ENCODE measurements at places on chromosomes 6 and 20.

GRCh38 chr20:16178546-16179135, 394.6 kb downstream of the KIF16B start:
- DNase-seq = no peak

DNA sequence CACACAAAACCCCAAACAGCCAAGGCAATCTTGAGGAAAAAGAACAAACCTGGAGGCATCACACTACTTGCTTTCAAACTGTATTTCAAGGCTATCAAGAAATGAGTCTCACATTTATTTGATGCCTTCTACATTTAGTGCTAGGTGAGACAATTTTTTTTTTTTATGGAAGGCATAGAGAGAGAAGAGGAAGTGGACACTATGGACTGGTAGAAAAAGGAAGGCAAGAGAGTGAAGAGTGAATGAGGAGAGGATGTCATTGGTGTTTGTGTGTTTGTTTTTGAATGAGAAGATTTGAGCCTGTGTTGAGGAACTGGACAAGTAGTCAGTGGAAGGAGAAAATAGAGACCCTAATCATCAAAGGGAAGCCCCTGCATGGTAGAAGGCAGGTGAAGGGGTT, 182.0 kb upstream of the JAG1 start:
- no peak for DNase-seq

DNA sequence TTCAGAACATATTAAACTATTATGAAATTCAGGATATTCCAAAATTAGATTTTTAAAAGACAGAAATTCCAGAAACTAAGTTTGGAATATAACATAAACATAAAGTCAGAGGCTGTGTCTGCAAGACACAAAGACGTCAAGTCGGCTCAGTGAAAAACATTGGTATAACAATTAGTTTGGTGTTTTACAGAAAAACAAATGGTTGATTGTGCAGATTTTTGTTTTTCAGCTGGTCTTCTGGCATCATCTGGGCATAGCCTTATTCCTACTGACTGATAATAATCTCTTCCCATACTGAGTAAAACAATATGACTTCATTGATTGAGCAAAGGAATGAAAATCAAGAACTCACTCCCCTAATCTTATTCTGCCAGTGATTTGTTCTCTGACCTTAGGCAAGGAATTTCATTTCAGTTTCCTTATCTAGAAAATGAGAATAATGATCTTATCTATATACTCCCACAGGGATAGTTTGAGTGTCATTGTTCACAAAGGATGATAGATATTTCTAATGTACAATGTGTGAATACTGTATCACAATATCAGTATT, 84.3 kb downstream of the FRK start:
- DNase-seq = no peak

DNA sequence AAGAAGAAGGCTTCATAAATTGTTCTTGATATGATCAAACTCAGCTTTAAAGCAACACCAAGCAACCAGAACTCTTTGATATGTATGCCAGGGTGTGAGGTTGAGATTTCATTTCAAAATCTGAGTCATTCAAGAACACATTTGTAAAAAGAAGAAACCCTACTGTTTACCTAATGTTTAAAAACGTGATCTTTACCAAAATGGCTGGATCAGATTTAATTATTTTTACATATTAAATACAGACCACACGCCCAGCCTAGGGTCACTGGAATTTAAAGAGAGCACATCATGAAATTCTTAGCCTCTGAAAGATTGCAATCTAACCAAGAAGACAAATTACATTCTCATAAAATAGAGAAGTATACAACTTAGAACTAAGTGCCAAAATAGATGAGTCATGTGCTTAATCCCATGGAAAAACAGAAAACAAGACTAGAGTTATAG, 206.8 kb upstream of the SMLR1 start:
- peak; percentile 46 for DNase-seq

- no peak for DNase-seq
These were observed 302.0 kb downstream of the NRN1 start for GRCh38 chr6:5704708-5705107.

GRCh38 chr6:144883915-144884314, 598.8 kb downstream of the UTRN start:
- no peak for DNase-seq

GRCh38 chr6:47437592-47437991, 40.0 kb upstream of the CD2AP start:
- no peak for DNase-seq

- no peak for DNase-seq
These were observed 39.4 kb downstream of the CARMIL1 start for GRCh38 chr6:25318589-25318988.

DNA sequence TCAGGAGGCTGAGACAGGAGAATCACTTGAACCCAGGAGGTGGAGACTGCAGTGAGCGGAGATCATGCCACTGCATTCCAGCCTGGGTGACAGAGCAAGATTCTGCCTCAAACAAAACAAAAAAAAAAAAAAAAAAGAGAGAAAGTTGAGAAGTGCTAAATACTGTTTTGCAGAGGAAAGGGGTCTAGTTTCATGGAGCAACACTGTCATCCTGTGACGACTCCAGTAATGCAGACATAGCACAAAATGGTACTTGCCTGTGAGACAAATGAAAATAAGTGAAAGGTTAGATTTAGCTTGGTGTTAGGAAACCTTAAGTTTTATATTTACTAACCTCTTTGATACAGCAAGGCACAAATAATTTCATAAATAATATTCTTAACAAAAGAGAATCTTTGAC, 29.7 kb downstream of the CEP162 start:
- no peak for DNase-seq

DNA sequence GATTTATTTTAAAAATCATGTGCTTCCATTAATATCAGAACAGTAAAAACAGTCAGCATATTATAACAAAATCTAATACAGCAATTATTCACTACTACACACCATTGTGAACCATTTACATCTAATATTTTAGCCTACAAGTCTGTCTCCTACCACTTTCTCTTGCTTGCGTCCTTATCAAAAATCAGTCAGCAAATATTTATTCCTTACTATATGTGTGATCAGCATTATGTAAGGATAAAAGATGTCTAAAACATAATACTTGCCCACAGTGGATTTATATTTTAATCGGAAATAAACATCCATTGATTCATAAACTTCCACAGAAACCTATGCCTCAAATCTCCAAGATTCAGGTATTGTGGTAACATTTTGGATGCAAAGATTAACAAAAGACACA, 99.8 kb downstream of the NRSN1 start:
- no peak for DNase-seq

DNA sequence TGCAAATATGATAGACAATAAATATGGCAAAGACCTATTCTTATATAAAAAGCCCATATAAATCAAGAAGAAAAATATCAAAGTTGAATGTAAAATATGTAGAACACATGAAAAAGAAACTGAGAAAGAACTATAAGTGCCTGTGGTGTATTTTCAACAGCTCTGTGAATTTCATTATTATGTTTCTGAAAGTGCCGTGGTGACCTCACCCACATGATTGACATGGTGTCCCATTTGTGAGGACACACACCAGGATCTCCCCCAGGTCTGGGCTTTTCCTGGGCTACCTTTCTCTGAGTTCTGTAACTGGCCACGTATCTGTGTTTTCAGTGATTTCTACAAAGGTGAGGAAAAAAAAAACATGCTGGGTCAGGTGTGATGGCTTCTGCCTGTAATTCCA, 86.7 kb downstream of the BMP6 start:
- DNase-seq = no peak

GRCh38 chr6:104173668-104174067, 686.1 kb downstream of the HACE1 start:
- DNase-seq = no peak

DNA sequence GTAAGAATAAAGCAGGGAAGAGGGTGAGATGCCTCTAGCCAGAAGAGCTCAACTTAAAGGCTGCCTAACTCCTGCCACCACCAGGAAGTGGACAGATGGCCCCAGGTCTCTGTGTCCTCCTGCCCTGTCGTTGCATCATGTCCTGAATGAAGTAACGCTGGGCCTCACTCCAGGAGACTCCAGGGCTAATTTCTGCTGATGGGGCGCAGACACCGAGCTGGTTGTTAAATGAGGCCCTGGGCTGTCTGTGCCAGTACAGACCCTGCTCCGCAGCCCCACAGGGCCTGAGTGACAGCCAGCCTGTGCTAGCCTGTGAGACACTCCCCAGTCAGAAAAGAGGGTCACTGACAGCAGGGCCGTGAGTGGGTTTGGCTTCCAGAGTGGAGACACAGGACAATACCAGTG, 6.5 kb downstream of the IP6K3 start:
- no peak for DNase-seq

DNA sequence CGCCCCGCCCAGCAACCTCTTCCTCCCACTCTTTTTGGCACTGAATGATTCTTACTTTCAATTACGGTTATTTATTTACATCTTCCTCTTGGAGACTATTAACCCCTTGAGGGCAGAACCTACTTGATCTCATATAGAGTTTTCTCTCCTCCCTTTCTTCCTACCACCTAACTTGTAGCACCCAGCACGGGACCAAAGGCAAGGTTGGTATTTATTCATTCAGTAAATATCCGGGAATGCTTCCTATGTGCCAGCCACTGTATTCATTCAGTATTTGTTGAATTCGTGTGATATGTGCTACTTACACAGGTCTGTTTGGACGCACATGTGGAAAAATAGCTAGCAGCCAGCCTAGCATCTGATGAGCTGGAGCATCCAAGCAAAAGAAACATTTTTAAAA, 1.3 kb upstream of the CNKSR3 start:
- no peak for DNase-seq

- DNase-seq = no peak
These were observed 163.6 kb upstream of the PREP start for GRCh38 chr6:105566503-105566902.

DNA sequence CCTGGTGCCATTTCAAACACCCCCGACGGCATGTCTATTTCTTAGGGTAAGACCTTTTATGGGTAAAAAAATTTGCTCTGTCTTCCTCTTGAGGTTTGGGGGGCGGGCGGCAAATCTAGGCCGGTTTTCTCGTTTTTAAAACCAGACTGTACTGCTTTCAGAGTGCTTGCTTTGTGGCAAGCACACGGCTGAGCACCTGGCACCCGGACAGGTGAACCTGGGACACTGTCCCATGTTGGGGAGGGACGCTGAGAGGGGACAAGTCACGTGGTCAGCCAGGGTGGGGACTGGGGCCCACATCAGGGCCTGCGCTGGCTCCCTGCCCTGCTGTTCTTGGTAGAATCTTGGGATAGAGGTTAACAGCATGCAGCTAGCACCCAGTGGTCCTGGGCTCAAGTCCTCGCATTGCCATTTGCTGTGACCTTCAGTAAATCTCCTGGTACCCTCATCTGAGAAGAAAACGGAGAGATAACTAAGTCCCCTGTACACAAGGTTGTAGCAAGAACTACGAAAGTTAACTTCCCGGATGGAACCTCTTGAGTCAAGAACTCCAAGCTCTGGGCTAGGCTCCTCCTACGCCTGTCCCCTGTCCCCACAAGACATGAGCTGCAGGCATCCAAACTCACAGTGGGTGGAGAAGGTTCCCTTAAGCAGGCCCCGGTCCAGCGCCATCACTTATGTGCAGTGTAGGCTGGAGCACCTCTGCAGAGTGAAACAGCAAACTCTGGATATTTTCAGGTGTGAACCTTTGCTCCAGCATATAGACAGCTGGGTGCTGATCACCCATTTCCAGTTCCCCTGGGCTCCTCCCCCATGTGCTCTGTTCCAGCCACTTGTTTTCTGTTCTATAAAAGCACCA, 41.7 kb downstream of the PMEPA1 start:
- no peak for DNase-seq

DNA sequence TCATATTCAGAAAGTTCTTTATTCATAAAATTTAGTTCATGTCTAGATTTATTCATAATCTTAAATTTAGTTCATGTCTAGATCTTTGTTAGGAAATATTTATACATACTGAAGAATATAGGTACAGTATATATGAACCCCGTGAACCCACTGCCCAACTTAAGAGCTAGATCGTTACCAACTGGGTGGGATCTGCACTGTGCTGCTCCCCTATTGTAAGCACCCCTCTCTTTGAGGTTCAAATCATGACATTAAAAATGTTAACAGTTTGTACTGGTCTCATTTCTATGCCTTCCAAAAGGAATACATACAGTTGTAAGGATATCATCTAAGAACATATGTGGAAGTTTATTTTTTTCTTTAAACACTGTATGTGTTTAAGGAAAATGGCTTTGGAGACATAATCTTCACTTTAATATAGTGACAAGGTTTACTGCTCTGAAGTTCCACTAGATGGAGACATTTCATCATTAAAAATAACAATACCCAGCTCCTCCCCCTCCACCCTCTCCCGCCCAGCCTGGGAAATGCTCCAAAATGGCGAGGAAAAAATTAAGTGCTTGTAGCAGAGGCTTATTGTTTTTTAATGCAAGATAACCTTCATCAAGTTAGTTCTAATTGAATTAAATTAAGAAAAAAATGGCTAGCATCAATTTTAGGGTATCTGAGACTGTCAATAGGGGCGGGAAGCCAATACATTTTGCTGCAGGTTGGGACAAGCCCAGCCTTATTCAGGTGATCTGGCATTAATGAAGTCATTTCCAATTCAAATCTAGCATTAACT, 104.1 kb upstream of the TRAF3IP2 start:
- DNase-seq = peak; percentile 49

DNA sequence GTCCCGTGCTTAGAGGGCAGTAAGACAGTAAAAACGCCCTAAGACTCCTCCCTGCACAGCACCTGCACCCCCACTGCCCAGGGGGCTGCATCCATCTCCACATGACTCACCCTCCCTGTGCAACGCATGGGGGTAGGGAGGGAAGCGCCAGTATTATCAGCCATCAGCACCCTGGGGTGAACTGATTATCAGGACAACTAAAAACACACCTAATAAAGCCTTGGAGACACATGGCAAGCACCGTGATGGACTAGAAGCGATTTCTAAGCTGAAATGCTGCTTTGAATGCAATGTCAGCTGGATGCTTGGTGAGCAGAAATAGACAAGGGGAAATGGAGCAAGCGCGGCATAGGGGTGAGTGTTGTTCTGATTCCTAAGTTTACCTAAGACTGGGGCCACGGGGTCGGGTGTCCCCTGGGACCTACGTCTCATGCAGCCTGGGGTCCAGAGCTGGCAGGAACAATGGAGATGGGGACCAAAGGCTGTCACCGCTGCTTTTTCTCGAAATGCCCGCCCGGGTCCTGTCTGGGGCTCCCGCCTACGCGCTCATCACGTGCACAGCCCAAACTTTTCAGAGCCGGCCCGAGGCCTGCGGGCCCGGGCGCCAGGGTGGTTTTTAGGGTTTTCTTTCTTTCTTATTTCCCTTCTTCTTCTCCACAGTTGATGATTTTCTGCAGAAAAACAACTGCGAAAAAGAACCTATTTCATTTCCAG, 702 bp upstream of the TNFAIP3 start:
- no peak for DNase-seq

DNA sequence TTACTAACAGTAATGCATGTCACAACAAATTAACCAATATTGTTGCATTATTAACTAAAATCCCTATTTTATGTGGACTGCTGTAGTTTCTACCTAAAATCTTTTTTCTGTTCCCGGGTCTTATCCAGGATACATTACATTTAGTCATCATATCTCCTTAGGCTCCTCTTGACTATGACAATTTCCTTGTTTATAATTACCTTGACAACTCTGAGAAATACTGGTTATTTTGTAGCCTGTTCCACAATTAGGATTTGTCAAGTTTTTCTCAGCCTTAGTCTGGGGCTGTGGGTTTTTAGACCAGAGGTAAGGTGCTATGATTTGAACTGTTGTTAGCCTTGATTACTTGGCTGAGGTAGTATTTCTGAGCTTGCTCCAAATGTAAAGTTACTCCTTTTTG, 3.7 kb downstream of the FBXO5 start:
- no peak for DNase-seq

- no peak for DNase-seq
These were observed 13.5 kb upstream of the TRAM2 start for GRCh38 chr6:52590152-52590891.

- no peak for DNase-seq
These were observed 42.0 kb upstream of the HIVEP1 start for GRCh38 chr6:11970114-11970513.

- no peak for DNase-seq
These were observed 164.4 kb downstream of the TBX18 start for GRCh38 chr6:84599991-84600390.
